ENCODE measurements at places on chromosomes 4 and X. TPM values are rescaled to one million over a fixed set of nuclear protein-coding genes. Genes with fewer than 3 reads are reported as not detected.

FREM3 gene
- total RNA-seq: not detected

VCX3A gene
- not detected for total RNA-seq

C4orf17 gene
- total RNA-seq: not detected

ANXA3 gene
- 92.0 TPM for total RNA-seq

CT45A2 gene
- total RNA-seq: not detected

HTN3 gene
- total RNA-seq: not detected

DMP1 gene
- not detected for total RNA-seq

MUC7 gene
- total RNA-seq: not detected

CDS1 gene
- 0.75 TPM for total RNA-seq

CCSER1 gene
- not detected for total RNA-seq

LRRC66 gene
- total RNA-seq: not detected

IBSP gene
- total RNA-seq: not detected

MAPK10 gene
- total RNA-seq: 0.61 TPM

SRPX2 gene
- total RNA-seq: 4.8 TPM

PLRG1 gene
- 57.3 TPM for total RNA-seq

DGKK gene
- not detected for total RNA-seq

SUPT20HL1 gene
- total RNA-seq: not detected
